ENCODE measurements at places on chromosomes 6 and 20.

DNA sequence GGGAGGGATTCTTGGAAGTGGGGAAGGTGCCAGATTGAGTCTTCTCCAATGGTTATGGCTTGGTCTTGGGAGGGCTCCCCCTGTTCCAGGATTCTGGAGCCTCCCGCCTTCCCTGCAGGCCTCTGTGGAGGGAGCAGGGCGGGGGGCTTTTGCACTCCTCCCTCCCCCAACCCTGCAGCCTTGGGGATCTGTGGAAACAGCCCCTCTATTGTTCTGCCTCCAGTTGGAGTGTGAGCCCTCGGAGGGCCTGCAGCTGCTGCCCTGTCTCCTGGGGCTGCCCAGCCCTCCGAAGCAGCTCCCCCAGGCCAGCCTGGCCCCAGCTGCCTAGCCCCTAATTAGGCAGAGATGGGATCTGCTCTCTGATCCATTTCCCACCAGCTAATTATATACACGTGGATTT, 14.7 kb downstream of the FAM110A start:
- no peak for DNase-seq

DNA sequence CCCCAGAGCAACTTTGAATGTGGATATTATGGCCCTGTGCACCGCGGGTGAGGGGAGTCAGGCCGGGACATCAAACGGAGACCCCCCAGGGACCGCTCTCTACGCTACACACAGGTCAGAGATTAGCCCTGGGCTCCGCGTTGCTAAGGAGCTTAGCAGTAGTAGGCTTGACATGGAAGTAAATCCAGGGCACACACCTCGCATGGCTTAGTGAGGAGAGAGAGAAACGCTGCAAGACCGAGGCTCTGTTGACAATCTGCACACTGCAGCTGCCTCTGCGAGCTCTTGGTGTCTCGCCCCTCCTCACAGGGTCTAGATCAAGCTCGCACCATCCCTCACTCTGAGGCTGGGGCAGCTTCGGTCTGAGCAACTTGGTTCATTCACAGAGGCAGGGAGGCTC, 116.1 kb upstream of the CDH4 start:
- no peak for DNase-seq

GRCh38 chr6:44696686-44697085, 309.2 kb downstream of the CDC5L start:
- no peak for DNase-seq

GRCh38 chr20:52193886-52194545, 2.4 kb upstream of the ZFP64 start:
- no peak for DNase-seq

- no peak for DNase-seq
Observed at GRCh38 chr6:73309535-73309784, 44.6 kb downstream of the DPPA5 start.

DNA sequence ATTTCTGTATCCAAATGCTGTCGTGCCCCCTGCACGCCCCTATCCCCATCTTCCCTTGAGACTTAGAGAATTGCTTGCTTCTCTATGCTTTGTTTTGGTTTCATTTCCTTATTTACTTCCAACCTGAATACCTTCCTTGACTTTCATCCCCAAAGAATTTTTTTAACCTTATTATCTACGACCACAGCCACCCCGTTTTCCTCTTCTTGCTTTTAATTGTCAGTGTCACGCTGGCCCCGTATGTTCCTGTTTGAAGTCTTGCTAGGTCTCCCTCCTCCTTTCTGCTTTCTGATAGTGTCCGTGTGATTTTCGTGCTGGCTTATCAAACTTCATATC, 40.1 kb downstream of the RNF217 start:
- no peak for DNase-seq

DNA sequence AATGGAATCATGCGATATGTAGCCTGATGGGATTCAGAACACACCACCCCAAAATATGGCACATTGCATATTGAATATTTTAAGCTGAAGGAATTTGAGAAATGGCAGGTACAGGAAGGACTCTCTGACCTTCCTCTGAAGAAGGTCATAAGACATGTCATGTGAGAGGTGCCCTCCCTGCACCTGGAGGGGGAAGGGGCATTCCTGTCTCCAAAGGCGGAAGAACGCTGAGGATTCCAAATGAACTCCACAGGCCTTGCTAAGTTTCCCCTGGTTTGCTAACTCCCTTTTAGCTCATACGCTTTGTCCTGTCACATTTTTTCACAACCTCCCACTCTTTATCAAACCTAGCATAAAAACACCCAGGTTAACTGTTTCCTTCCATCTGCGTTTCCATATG, 347.8 kb downstream of the CDKAL1 start:
- DNase-seq, result no peak

GRCh38 chr6:99426451-99426757, 1.3 kb upstream of the PNISR start:
- DNase-seq, result no peak

- DNase-seq, result no peak
Observed at GRCh38 chr6:100185615-100186014, 191.6 kb upstream of the MCHR2 start.

DNA sequence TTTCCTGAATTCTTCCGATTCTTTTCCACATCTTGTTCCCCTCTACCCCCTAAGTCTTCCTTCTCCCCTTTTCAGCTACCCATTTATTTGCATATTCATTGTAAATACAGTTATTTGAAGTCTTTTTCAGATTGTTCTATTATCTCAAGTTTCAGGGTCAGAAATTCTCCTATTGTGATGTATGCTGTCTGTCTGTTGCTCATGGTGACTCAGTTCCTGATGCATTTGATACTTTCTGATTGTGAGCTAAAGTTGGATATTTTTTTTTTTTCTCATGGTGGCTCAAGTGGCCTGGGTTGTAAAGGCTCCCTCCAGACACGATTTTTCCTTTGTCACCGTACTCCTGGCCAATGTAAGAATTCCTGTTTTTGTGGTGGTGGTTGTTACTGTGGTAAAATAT, 4.9 kb upstream of the PI16 start:
- no peak for DNase-seq

- no peak for DNase-seq
Observed at GRCh38 chr6:13495818-13496217, 8.4 kb upstream of the GFOD1 start.

DNA sequence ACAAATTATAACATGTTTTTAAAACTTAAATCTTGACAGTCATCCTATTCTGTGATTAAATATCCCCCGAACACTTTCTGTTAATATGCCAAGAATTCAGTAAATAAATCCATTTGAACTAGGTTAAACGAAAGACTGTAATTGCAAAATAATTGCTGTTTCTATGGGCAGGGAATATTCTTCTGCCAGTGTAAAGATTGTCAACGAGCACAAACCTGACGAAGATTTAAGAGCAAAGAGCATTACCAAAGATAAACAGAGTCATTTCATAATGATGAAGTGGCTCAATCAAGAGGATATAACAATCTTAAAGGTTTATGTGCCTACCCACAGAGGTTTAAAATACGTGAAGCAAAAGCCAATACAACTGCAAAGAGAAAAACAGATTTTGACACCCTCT, 76.3 kb upstream of the ADGRG6 start:
- no peak for DNase-seq

DNA sequence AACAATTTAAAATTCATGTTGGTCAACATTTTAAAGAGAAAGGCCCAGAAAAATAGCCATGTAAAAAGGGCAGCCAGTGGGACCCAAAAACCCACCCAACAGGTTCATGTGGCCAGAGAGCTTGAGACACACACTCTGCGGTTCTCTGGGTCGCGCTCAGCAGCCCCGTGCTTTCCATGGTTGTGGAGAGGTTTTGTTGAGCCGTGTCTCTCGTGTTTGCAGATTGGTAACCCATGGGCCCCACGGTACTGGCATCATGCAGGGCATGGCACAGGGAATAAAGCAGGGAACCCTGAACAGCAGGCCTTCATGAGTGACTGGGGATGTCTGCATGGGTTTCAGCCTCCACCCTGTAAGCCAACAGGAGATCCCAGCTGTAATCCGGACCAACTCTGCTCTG, 127.7 kb upstream of the CST7 start:
- DNase-seq, result peak; percentile 60

DNA sequence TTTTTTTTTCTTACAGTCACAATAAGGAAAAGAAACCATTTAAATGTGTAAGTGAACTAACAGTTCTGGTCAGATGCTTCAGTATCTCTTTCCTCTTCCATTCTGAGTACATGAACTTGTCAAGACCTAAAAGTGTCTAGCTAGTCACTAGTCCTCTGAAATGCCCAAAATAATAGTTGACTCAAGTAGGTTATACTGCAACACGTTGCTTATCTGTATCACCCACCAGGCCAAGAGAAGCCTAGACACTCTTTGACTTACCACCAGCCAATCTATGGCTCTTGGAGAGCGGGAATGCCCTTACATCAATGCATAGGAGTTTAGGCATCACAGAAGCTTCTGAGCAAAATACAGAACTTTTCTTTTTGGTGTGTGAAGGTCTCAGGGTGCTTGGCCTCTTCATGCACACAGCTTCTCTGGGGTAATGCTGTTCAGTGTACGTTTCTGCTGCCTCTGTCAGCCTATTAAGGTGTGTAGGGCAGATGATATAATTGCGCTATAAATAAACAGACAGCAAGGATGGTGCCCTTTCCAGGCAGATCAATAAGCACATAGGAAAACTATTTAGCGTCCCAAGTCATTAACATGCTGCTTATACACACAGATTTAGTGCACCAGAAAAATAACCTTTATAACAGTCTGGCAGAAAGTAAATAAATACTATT, 7.8 kb upstream of the GFOD1 start:
- DNase-seq, result no peak

DNA sequence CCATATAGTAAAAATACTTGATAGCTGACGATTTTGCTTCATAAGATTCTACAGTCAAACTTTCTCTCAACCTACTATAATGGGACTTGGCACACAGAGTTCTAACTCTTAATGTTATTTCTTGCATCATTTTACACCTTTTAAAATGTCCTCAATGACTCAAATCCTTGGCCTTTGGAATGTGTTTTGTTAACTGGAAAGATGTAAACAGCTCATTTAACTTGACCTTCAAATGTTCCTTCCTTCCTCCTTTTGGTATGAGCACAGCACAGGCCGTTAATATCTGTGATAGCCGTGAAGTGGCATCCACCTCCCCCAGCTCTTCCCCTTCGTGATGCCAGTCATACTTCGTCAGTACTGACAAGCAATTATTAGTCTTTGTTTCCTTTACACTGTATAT, 972.0 kb upstream of the CITED2 start:
- DNase-seq, result no peak

- DNase-seq, result no peak
Observed at GRCh38 chr6:26561533-26562466, 23.6 kb downstream of the HMGN4 start.

DNA sequence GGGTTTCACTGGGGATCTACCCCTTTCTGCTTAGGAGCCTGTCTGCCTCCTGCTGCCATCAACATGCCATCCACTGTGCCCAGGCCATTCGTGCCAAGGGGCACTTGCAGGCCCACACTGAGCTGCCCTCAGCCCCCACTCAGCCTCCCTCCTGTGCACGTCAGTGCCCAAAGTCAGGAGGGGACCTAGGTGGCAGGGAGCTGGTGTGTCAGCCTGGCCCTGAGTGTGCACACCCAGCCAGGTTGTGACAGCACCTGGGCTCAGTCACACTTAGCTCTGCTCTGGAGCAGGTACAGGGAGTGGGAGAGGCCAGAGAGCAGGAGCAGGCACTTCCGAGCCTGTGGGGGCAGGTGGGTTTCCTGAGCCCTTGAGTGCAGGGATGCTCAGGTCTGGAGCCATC, 63.6 kb upstream of the SYNCRIP start:
- no peak for DNase-seq

DNA sequence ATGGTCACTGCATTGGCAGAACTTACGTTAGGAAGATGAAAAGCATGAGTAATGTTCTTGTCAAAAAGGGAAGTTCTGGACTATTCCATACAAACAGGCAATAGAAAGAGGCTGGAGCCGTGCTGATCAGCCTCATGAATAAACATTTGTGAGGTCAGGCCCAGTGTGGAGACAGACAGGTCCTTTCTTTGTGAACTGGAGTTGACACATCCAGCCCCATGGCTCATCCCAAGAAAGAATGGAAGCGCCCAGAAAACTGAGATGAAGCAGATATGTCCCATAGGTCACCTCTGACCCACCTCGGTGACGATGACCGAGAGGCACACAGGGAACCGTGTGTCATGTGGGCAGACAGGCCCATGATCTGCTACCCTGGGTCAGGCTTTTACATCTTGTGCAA, 276.0 kb upstream of the SGK1 start:
- no peak for DNase-seq

DNA sequence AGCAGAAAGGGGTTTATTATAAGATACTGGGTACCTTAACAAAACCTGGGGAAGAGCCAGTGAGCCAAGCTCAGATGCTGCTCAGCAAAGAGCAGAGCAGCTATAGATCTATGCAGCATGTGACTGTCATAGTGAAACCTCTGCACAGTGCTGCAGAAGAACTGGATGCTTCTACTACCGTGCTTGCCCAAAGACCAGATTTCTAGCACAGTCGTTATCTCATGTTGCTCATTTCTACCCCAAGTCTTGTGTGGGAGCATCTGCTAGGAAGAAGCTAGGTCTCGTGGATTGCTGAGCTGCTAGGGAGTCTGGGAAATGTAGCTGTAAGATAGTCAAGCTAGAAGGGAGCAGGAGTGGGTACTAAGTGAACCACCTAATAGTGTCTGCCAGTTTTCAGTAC, 31.7 kb upstream of the GNRH2 start:
- DNase-seq, result no peak

GRCh38 chr6:163248051-163248450, 166.5 kb upstream of the QKI start:
- DNase-seq, result no peak

- DNase-seq, result no peak
Observed at GRCh38 chr6:56659721-56660380, 17.2 kb upstream of the DST start.

- DNase-seq, result peak; percentile 62
Observed at GRCh38 chr6:44007818-44008621, 119.2 kb downstream of the MRPL14 start.

GRCh38 chr6:156557251-156557910, 219.8 kb upstream of the ARID1B start:
- no peak for DNase-seq

- DNase-seq, result no peak
Observed at GRCh38 chr20:46376196-46376785, 30.1 kb downstream of the ELMO2 start.

DNA sequence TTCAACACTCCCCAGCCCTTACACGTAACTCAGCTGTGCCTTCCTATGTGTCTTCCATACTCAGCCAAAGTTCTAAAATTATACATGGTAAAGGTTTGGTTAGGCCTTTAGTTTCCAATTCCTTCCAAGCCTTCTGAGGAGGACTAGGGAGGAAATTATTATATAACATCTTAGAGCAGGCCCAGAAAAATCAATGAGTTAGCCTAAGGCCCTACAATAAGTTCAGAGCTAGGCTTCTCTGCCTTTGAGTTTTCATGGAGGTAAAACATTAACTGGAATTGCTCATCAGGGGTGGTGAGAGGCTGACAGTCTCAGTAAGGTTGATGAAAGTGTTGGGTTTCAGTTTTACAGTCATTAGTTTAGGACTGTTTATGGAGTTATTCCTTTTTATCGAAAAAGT, 286.0 kb downstream of the ADGB start:
- DNase-seq, result no peak

DNA sequence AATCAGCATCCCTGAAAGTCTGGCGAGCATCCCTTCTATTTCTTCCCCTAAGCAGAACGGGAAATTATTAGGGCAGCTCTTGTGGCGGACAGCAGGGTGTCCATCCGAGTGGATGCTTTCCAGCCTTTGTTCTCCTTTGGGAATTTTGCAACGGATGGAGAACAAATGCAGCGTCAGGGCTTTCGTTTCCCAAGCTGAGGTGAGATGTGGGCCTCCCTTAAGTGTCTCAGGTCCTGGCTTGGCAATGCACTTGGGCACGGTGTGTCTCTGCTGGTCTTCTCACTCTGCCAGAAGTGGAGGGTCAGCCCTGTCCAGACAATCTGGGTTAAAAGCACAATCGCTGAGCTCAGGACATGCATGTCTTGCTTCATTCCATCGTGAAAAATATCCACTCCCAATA, 43.5 kb downstream of the FOXA2 start:
- DNase-seq, result no peak

Measured in mesenteric fat pad (tissue), 1 donor.